ENCODE measurements at places on chromosomes 5 and 9.

GRCh38 chr5:173973616-173973969, 15.4 kb upstream of the C5orf47 start:
- DNase-seq: no peak

DNA sequence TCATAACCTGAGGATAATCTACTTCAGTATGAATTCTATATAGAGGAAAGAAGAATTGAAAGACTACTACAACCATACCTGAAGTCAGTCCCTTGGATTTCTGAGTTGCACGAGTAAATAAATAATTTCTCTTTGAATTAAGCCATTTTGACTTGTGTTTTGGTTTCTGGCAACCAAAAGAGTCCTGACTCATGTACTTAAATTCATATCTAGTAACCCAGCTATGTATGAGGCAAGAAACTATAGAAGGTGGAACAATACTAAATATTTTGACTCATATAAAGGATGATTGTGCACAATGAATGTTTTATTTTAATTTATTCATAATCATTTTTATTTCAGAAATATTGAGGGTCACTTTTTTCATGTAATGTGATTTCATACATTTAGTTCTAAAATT, 276.8 kb downstream of the MEF2C start:
- no peak for DNase-seq

GRCh38 chr9:101440714-101441230, 5.2 kb upstream of the ALDOB start:
- no peak for DNase-seq

DNA sequence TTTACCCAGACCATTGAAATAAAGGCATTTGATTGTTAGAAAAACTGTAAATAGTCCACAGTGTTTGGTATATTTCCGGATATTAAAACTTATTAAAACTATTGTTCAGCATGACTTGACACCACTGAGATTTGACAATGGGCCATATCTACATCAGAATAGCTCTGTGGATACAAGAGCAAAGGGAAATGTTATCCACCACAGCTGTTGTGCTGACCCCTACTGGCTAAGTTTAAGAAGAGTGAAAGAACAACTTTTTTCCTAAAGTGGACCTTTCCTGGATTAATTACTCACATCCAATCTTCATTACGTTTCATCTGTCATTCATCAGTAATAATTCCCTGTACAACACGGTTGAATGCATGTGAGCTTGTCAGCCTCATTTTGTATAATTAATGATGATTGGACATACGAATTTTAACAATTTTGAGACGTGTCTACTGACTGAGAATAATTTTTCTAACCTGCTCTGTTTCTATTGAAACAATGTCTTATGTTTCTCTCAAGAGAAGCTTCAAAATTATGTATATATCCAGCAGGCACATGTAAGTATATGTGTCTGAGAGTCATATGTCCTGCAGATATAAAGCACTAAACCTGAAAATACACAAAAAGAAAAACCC, 1952.6 kb downstream of the MAT2B start:
- DNase-seq: peak; percentile 48

DNA sequence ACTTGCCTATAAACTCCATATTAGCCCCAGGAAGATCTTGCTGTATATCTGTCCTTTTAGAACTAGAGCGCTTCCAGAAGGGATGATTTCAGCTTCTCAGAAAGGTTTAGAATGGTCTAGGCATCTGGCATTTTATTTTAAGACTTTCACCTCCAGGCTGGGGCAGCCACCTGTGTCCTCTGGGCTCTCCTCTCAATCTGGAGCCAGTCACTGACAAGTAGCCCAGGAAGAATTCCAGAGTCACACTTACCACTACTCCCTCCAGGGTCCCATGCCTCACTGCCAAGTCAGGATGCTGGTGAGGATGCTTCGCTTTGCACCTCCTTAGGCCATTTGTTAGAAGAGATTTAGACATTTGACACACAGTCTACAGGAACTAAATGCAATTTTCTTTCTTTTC, 20.8 kb downstream of the B4GALT1 start:
- no peak for DNase-seq

DNA sequence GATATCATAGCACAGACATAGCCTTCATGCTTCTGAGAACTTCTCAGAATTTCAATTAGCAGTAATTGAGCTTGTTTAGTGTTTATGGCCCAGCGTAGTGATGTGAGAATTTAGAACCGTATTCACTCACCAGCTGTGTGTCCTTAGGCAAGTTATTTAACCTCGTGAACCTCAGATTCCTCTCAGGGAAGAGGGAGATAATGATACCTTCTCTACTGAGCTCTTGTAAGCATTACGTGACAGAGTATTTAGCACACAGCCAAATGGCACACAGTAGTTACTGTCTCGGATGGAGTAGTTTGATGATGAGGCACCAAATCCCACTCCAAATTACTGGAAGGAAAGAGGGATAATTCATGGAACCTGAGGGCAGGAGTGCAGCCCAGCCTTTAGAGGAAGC, 429.3 kb downstream of the CCDC171 start:
- DNase-seq: no peak
